ENCODE measurements at places on chromosomes 4 and X. TPM values are rescaled to one million over a fixed set of nuclear protein-coding genes. Genes with fewer than 3 reads are reported as not detected.

DNA sequence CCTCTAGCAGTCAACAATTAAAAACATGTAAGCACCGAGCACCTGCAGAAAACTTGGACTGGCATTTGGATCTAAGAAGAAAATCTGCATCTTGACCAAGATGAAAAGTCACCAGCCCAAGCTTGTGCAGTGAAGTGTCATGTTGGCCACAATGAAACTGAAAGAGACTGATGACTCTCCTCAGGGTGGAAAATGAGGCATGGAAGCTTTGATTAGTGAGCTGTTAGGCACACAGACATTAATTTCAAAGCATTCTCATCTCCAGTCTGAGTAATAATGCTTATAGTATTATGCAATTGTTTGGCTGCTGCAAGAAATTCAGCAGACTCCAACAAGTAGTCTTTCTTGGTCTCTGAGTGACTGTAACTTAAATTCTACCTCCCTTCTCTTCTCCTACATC lies 150.1 kb downstream of the AR start:
- DNase-seq: no peak

DNA sequence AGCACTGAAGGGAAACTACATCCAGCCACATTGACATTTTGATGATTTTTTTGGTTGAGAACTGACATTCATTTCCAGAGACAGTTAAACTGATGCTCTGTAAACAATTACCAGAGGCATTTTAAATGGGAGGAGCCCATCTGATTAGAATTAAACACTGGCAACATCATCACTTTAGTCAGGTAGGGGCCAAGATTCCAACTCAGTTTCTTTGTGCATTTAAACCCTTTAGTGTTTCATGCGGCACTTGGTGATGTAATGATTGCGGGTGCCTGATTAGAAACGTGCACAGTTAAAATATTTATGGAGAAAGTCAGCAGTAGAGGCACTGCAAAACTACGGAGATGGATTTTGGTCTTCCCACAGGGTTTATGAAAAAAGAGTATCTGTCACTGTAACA lies 16.1 kb downstream of the TNIP3 start:
- DNase-seq: no peak

Gene GRIA2
- total RNA-seq: 31.3 TPM

GRCh38 chr4:7759216-7759615 lies 180.4 kb downstream of the AFAP1 start:
- no peak for DNase-seq

Gene GPC3
- total RNA-seq: 18.6 TPM

Gene RAI2
- 0.27 TPM for total RNA-seq

Gene NWD2
- total RNA-seq: not detected

Gene FAAH2
- 0.30 TPM for total RNA-seq

Gene XAGE1A
- not detected for total RNA-seq

- no peak for DNase-seq
Measured at GRCh38 chr4:78040431-78040830, 16.7 kb upstream of the FRAS1 start.

- no peak for DNase-seq
Measured at GRCh38 chr4:55466001-55466400, 70.2 kb downstream of the TMEM165 start.

Gene VEGFC
- 14.7 TPM for total RNA-seq

DNA sequence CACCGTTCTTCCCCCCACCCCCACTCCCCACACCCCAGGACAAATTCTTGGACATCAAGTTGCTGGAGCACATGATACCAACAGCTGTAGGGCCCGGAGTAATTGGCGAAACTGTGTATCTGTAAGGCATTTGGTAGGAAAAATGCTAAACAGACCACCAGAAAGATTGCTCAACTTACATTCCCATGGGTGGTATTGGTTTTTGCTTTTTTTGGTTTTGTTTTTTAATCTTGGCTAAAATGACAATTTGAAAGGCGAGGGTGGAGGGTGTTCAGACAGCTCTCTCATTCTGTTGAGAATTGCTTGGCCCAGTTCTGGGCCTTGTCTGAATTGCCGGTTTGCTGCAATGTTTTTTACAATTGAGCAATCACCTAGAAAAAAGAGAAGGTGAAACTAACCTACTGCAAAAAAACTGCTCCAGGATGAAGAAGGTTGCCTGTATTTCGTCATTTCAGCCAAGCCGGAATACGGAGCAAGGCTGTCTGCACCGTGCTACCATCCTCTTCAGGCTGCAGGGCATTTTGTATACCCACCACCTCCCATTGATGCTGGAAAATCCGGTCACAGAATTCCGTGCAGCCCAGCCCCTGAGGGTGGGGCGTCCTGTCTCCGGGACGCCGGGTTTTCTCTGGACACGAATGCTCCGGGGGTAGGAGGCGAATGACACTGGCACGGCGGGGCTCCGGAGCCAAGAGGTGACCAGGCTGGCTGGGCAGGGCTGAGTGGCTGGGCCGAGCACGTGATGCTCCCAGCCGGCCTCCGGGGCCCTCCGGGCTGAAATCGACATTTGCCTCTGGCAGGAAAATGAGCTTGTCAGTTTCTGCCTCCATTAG lies at the start of gene CLCN4:
Gene CLCN4 (plus strand): TSS at position 777 of the 833 bp plus-strand sequence. CDS start 28,058 bp downstream, outside the sequence.
- DNase-seq: no peak

All from osteocyte (in vitro differentiated cells).